T follicular helper cell (primary cell): ENCODE measurements at places on chromosomes 6 and 20.
A peak's percentile ranks its signal among the peaks of the same experiment; 100 is the strongest.

DNA sequence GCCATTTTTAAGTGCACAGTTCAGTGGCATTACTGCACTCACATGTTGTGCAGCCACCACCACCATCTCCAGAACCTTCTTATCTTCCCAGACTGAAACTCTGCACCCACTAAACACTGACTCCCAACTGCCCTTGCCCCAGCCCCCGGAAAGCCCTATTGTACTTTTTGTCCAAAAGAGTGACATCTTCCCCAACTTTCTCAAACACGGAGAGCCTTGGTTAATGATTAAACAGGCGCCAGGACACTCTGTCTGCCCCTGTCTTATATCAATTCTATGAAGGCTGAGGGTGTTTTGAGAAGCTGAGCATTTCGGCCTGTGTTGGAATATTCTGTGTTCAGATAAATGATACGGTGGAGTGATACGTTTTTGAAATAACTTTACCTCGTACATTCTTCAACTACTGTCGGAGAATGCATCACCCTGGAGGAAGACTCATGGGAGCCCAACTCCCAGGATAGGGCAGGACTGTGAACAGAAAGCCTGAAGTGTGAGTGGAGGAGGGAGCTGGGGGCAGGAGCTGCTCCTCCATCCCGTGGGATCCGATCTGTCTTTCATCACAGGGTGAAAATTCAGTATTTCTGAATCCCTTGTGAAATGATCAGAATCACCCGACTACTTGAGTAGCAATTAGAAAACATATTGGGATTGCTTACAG, 68.7 kb upstream of the FOXC1 start:
- no peak for DNase-seq

GRCh38 chr20:10853176-10853575, 179.4 kb upstream of the JAG1 start:
- no peak for DNase-seq

GRCh38 chr20:45128099-45128498, 3.8 kb upstream of the WFDC12 start:
- no peak for DNase-seq

DNA sequence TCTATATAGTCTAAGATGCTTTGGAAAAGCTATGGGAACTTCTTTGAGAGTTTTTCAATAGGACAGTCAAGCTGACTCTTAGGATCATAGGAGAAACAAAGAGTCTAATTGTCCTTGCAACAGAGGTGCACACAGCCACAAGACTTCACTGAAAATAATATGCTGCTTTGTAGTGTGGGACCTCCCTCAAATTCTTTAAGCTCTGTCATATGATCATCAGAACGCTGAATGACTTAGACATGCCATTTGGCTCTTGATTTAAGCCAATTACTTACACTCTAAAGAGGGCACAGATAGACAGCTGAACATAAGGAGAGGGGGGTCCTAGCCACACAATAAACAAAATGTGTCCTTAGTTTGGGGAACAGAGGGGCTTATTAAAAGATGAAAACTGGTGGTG, 818.7 kb upstream of the GJE1 start:
- DNase-seq, result no peak

DNA sequence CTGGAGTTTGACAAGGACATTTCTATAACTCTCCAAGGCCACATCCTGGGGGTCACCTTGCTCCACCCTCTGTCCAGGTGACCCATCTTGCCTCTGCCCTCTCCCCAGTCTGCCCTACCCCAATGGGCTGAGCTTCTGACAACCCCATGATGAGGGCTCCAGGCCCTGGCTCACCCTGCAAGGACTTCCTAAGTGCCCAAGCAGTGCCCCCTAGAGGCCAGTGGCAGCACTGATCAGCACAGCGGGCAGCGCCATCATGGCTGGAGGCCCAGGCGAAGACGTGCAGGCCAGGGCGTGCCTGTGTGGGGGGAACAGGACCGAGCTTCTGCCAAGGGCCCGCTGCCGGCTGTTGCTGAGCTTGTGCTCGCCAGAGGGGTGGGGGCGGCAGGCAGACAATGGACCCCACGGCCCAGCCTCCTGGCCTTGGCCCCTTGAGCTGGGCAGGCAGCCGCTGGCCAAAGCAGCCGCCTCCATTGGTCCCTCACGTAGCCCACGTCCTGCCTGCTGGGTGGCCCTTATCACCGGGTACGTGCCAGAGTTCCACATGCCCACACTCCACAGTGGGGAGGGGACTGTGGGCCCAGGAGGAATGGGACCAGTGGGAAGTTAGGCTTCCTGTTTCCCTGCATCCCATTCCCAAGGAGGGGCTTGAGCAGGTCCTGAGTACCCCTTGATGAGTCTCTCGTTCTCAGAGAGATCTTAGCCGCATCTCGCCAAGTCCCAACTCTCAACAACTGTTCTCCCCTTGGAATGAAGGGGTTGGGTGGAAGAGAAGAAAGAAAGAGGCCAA, 64.3 kb downstream of the MRPL14 start:
- no peak for DNase-seq

GRCh38 chr6:105797983-105798453, 288.1 kb upstream of the PRDM1 start:
- no peak for DNase-seq

DNA sequence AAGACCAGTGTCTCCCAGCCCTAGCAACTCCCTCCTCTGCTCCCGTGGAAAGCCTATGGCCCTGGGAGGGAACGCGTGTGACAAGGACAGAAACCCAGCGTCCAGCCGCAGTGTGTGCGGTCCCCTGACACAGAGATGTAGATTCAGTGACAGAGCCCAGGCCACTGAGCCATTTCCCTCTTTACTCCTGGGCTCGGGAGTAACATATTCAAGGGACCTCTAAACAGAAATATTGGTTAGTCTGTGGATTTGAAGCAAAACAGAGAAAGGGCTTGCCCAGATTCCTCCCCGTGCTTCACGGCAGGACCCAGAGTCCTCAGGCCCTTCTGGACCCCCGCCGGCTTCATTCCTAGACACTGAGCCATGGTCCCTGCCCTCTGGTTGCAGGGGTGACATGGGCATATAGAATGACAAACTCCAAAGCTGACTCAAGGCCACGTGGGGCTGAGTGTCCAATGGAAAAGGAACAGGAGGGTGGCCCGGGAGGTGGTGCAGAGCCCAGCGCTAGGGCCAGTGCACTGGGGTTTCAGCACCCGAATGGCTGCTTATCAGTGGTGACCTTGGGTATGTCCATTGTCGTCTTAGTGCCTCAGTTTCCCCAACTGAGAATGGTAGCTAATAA, 248.2 kb downstream of the QKI start:
- no peak for DNase-seq

GRCh38 chr6:29509239-29509638, 21.5 kb upstream of the MAS1L start:
- no peak for DNase-seq

- no peak for DNase-seq
Measured at GRCh38 chr6:14929291-14929690, 316.6 kb upstream of the JARID2 start.

GRCh38 chr6:163620101-163620500, 205.6 kb downstream of the QKI start:
- DNase-seq, result no peak

- no peak for DNase-seq
Measured at GRCh38 chr6:145352382-145353080, 382.8 kb downstream of the EPM2A start.

GRCh38 chr6:2755456-2755855, 4.7 kb upstream of the MYLK4 start:
- DNase-seq, result no peak

GRCh38 chr20:34746674-34747073, 42.5 kb downstream of the TP53INP2 start:
- no peak for DNase-seq

GRCh38 chr20:61560361-61560853, 308.3 kb downstream of the CDH4 start:
- DNase-seq, result no peak

DNA sequence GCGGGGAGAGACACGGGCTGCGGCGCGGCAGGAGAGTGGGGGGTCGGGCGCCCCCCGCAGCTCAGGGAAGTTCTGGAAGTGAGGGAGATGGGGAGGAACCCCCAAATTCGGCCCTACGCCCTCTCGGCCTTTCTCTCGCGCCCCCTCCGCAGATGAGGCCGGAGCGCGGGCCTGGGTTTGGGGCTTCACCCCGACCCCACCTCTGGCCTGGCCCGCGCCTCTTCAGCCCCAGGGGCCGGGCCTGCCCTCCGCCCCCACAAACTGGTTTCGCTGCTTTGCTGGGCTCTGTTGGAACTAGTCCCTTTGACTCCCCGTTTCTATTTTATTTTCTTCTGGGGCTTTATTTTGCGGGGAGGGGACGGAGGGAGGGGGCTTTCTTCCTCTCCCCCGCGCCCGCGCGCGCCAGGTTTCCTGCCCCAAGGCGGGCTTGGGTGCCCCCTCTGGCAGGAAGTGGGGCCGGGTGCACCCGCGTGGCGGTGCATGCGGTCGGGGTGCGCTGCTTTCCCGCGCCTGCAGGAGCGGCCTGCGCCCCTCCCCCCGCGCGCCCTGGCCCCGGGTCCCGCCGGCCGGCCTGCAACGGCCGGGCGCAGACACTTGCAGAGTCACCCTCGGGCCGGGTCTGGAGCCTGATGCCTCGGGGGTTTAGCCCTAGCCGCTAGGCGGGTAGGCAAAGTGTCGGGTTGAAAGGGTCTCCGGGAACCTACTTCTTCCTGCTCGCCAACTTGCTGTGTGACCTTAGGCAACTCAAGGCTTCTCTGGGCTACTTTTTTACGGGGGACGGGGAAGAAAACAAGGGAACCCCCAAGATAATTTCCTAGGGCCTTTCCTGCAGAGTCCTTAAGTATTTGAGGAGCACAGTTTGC, 1.3 kb downstream of the HMGA1 start:
- DNase-seq, result peak; percentile 59

GRCh38 chr6:81751388-81752083, 945 bp downstream of the TENT5A start:
- no peak for DNase-seq

DNA sequence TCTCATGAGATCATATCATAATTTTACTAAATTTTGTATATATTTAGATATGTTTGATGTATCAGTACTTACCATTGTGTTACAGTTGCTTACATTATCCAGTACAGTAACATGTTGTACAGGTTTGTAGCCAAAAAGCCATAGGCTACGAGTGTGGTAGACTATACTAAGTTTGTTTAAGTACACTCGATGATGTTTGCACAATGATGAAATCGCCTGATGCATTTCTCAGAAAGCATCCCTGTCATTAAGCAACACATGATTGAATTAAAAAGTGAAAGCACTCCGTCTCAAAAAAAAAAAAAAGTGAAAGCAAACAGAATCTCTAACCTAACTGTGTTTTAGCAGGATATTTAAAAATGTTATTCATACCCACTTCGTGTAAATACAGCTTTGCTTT, 104.9 kb upstream of the TFAP2D start:
- DNase-seq, result no peak

- DNase-seq, result peak; percentile 29
Measured at GRCh38 chr6:130575971-130576370, 210.2 kb downstream of the TMEM200A start.

DNA sequence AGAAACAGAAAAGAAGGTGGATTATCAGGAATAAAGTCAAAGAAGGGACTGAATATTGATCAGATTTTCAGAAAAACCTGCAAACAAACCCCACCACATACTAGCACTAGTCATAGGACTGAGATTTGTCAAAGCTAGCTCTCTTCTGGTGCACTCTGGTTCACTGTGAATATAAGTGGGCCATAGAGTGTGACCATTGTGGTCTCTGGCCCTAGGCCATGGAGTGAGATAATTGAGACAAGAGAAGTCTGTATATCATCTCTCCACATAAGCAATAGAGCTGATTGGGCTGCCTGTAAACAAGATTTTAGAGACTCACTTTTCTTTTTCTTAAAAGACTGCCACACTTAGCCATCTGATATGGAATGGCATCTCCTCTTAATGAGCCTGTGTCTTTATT, 247.2 kb downstream of the LAMA2 start:
- no peak for DNase-seq

DNA sequence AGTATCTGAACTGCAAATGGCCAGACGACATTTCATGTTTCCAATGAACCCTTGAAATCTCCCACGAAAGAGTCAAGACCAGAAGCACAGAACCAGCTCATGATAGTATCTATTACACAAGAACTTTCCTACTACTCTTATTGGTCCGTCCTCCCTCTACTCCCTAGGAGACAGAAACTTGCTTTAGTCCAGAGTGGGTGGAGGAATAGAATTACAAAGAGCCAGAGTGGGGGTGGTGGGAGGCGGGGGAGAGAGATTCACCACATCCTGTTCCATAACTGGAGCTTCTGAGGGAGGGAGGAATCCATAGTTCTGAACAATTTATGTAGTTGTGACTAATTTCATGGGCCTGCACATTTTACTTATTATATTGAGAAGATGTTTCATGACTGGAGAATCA, 18.5 kb upstream of the WFDC10A start:
- DNase-seq, result no peak

- no peak for DNase-seq
Measured at GRCh38 chr20:5140195-5140594, 13.4 kb downstream of the CDS2 start.

DNA sequence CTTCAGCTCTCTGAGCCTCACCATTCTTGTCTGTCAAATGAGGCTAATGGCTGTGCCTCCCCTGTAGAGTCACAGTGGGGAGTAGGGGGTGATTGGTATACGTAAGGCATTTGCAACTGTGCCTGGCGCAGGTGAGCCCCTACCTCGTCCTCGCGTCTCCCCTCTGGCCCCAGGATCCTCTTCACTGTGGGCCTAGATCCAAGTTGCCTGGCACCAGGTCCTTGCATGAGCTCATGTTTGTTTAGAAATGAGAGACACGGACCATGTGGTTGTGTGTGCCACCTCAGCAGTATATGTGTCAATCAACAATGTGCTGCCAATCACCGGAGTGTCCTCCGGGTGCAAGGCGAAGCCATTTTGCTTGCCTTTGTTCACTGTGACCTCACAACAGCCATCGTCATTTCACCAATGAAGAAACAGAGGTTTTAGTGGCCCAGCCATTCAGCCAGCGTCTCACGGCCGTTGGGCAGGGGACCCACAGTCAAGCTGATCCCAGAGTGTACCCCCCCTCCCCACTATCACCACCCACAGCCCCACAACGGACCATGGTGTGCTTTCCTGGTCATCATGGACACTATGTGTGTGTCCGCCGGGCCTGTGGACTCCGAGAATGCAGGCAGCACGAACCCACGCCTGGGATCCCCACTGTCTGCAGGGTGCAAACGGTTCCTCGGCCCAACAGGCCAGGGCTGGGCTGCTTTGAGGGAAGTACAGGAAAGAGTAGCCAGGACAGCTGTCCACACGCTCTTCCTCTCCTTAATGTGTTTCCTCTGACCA, 35.9 kb upstream of the STX16 start:
- DNase-seq, result no peak

DNA sequence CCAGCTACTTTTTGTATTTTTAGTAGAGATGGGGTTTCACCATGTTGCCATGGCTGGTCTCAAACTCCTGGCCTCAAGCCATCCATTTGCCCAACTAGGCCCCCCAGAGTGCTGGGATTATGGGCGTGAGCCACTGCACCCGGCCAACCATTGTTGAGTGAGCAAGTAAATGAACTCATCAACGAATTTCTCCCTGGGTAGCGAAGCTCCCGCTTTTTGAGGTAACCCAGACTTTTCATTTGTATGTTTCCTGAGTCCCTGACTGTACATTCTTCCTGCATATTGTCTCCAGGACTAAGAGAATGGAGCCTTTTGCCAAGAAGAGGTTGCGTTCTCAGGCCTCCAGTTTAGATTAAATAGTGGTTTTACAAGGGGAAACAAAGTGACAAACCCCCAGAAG, 36.4 kb downstream of the RIPOR3 start:
- DNase-seq, result no peak
